ENCODE measurements at places on chromosomes 2 and 18.

GRCh38 chr18:21456428-21457178, 143.9 kb downstream of the ESCO1 start:
- DNase-seq = no peak

- DNase-seq = no peak
Observed at GRCh38 chr2:240398661-240399267, 36.7 kb upstream of the GPC1 start.

GRCh38 chr18:9886005-9886348, 204 bp downstream of the TXNDC2 start:
- no peak for DNase-seq

DNA sequence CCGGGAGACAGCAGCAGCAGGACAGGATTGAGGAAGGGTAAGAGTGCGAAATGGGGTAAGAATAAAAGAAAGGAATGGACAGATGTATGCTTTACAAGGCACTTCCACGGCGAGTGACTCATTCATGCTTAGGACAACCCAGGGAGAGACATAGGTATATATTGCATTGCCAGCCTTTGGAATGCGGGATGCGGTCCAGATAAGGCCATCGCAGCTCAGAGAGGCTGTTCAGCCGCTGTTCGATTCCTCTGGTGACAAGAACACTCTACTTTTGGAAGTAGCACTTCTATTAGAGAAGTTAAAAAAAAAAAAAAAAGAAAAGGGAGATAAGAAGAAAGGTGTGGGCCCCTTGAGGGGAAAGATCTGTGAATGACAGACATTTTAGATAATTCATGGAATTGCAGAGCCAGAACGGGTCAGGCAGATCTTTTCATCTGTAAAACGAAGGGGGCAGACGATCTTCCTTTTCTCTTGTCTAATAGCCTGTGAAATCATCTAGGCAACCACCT, 819 bp upstream of the NCOA1 start:
- peak; percentile 67 for DNase-seq

DNA sequence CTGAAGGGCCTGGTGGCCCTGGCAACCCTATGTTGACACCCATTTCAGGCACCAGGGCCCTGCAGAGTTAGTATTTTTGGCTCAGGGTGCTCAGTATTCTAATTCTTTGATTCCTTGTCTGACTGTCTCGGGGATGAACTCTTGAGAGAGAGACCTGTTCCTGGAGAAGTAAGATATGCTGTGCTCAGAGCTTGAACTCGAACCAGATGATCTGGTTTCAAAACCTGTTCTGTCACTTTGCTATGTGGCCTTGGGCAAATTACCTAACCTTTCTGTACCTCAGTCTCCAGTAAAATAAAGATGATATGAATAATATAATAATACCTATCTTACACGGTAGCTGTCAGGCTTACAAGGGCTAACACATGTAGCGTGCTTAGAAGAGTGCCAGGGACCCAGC, 294.2 kb downstream of the DYSF start:
- no peak for DNase-seq

GRCh38 chr2:19933351-19933981, 31.7 kb upstream of the TTC32 start:
- DNase-seq = peak; percentile 92

DNA sequence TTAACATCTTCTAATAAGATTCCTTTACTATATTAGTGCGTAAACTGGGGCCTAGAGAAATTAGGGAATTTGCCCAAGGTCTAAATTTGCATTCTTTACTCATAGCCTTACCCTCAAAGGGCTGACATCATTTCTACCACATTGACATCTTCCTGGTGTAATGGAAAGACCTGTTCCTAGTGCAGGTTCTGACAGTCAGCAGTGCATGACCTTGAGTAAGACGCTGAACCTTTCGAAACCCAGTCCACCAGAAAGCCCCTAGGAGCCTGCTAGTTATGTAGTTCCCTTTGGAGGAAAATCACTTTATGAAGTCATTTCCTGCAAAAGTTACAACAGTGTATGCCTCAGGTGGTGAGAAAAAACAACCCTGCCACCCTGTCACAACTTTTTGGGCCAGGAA, 388.3 kb downstream of the TNS1 start:
- DNase-seq = no peak

- no peak for DNase-seq
Observed at GRCh38 chr2:241739651-241740050, 5.2 kb downstream of the D2HGDH start.

DNA sequence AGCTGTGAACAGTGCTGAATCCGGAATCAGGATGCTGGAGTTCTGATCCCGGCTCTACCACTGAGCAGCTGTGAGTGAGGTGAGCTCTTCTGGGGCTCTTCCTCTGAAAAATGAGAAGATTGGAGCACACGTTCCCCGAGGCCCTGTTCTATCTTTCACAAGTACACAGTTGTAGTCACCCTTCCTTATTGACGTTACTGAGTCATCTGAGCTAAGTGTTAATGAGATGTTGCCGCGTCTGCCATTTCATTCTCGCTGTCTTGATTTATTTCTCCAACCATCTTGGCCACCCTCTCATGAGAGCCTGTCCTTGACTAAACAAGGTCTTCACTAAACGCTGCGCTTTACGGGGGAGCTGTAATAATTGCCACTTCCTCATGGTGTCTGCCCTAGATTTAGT, 31.9 kb upstream of the EFR3B start:
- peak; percentile 5 for DNase-seq

- peak; percentile 49 for DNase-seq
Observed at GRCh38 chr2:239267288-239267951, 133.4 kb downstream of the HDAC4 start.

DNA sequence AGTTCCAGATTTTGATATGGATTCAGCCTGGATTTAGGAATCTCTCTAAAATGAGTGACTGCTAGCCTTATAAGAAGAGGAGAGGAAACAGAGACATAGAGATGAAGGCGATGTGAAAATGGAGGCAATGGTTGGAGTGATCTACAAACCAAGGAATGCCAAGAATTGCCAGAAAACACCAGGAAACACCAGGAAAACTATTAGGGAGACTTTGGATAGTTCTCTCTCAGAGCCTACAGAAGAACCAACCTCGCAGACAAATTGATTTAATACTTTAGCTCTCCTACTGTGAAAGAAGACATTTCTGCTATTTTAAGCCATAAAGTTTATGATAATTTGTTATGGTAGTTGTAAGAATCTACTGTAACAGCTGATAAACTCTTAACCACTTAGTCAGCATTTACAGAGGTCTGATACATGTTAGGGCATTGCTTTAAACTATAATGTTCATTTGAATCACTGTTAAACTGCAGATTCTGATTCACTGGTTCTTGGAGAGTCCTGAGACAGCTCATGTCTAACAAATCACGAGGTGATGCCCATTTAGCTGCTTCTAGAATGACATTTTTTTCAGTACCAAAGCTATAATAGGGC, 1702.6 kb upstream of the LRRTM1 start:
- no peak for DNase-seq

DNA sequence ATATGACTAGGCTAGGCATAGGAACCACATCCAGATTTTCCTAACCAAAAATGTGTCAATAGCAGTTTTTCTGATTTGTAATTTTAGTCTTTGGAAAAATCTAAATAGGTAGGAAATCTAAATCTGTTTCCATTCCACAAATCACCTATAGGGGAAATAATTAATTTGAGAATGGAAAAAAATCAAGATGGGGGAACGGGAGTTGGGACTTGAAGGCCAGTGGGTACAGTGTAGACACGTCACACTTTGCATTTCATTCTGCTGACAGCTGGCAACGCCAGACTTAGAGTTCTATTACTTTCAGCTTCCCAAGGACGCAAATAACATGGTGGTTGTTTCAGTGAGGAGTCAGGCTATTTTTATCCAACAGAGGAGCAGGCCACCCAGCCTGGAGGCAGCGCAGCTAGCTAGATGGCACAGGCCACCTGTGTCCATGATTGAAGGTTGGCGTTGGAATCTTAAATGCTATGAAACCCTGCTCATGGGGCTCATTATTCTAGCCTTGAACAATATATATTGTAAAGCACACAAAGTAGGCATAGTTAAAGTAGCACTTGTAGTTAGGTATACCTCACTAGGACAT, 23.4 kb downstream of the HNRNPA3 start:
- DNase-seq = no peak

GRCh38 chr18:5543773-5544389, at the start of gene EPB41L3:
EPB41L3 (minus strand) TSS chr18:5543997; CDS start chr18:5489183, 54,814 bp downstream.
- DNase-seq = peak; percentile 54

GRCh38 chr18:13294309-13294708, 75.7 kb downstream of the LDLRAD4 start:
- no peak for DNase-seq

DNA sequence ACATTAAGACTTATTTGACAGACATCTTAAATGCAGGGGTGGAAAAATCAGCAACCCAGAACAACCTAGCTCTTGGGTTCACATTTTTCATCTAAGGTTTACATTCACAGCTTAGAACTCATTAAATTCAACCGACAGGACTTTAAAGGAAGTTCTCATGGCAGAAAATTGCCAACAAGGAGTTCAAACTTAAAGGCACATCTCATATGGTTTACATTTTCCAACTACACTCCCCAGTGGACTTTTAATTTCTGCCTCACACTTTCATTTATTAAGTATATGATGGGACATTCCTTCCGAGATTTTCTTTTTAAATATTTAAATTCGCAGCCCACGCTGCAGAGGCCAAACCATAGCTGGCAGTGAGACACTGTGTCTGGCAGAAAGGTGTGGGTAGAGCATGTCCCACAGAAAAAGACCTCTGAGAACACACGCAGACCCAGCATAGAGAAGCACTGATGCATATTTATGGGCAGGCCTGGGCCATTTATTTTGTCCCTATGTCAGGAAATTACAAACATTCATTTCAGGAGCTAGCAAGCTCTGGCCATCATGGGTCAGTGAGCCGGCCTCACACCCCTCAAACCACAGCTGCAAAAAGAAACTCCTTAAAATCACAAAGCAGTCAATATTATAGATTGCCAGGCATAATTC, 46.3 kb downstream of the STK39 start:
- no peak for DNase-seq

DNA sequence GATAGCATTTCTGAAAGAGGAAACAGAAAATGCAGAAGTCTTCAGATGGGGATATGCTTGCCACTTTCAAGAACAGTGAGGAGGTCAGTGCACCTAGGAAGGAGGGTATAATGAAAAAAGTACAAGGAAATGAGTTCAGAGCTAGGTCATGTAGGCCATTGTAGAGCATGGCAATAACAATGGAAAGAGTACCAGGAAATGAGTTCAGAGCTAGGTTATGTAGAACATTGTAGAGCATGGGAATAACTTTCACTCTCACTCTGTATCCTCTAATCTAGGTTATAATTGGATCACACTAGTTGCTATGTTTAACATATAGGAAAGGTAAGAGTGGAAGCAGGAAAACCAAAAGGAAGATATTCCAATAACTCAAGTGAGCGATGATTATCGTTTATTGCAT, 12.3 kb downstream of the SCG2 start:
- peak; percentile 49 for DNase-seq

DNA sequence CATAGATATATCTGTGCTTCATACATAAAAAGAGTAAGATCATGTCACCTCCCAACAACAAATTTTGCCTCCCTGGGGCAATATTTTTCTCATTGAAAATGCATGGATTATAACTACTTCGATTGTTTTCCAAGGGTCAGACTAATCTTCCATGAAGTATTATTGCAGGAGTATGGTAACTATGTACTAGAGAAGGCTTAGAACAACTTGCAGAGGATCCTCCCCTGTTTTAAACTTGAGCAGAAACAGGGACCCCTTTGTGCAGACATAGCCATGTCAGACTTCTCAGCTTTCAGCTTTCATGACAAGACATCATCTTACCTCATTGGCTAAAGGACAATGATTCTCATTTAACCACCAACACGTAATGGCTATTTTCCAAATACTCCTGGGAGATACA, 13.2 kb upstream of the RAB27B start:
- no peak for DNase-seq

DNA sequence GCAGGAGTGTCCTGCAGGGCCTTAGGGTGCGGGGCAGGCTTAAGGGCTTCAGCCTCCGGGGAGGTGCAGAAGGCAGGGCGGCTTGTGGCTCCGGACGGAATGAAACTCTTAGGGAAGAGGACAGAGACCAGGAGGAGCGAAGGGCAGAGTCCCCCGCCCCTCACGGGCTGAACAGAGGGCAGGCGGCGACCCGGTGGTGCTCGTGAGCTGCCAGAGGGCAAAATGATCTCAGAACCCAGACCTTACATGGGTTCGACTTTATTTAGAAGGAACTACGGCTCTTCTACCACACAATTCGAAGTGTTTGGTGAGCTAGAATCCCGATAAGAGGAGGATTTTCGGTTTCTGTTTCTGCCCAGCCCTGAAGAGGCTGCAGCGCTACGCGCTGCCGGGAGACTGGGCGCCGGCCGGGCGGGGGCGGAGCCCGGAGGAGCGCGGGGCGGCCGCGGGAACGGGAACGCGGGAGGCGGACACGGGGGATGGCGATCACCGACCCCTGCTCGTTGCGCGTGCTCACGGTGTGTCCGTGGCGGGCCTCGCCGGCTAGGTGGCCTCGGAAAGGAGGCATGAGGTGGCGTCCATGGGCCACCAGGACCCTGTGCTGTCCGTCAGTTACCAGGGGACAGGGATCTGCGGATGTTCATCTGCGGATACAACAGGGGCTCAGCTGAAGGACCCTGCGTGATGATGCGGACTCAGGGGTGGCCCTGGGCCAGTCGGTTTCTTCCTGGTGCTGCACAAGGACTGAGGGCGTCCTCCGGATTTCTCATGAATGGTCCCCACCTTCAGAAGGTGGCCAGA, 4.2 kb upstream of the SP100 start:
- DNase-seq = peak; percentile 67

DNA sequence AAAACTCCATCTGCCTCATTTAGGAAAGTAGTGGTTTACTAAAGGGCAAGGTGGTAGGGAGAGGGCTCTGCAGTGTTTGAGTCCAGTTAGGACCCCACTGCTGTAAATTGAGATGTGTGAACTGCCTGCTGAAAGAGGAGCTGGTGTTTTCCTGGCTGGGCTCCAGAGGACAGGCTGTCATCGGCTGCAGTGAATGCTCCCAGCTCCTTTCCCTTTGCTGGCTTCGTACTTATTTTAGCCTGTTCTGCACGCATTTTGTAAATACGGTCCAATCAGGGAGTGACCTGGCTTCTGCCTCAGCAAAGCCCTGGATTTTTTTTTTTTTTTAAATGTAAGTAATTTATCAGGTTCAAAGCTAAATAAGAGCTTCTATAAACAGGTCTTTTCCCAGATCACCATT, 37.5 kb downstream of the SLC4A3 start:
- no peak for DNase-seq

GRCh38 chr2:182977463-182977862, 60.8 kb downstream of the NCKAP1 start:
- peak; percentile 32 for DNase-seq

- no peak for DNase-seq
Observed at GRCh38 chr2:85553184-85553583, 8.1 kb downstream of the GGCX start.

DNA sequence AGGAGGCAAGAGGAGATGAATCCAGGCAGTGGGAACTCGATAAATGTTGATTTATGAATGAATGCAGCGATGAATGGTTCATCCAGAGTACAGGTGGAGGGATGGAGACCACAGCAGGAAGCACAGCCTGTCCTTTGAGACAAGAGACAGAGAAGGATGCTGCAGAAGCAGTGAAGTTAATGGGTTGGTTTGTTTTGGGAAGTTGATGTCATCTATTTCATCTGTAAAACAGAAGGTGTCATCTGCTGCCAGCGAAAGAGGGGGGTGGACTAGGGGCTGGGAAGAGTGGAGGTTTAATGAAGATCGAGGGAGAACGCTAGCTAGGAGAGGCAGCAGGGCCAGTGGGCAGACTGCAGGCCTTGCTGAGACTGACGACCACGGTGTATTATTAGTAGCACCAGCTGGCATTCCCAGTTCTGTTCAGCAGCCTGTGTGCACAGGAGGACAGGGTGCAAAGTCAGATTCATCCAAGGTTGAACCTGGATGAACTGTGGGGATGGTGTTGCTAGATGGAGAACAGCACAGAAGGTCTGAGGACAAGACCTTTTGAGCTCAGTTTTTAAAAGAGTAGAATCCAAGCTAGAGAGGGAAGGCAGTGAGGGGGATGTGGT, 120.3 kb upstream of the CAPN13 start:
- no peak for DNase-seq

All from dermis blood vessel endothelial cell (primary cell).